ENCODE measurements at places on chromosomes 4 and X.

DNA sequence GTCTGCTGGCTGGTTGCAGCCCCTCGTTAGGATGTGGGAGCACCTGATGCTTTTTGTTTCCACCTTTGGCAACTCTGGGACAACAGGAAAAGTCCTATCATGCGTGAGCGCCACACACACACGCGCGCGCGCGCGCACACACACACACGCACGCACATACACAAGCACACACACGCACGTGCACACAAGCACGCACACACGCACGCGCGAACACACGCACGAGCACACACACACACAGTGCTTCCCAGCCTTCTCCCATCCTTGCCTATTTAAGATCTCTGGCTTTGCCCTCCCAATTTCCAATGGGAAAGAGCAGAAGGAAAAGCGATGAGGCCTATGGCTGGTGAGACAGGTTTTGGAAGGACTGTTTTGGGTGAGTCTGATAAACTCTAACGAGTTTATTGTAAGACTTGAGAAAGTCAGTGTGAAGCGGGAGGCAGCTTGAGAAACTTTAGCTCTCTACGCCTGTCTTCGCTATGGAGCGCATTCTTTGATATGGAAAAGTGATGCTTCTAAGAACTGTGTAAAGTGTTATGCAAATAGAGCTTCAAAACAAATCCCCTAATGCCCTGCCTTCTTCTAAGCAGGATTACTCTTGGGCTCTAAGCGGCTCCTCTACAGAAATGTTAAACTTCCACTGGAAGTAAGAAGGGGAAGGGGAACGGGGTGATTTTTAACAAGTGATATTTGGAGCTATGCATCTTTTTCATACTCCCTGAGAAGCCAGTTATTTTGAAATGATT is 11.8 kb downstream of the SUPT20HL1 start:
- DNase-seq = no peak

GRCh38 chrX:48711162-48711928 is 14.8 kb downstream of the SUV39H1 start:
- no peak for DNase-seq

DNA sequence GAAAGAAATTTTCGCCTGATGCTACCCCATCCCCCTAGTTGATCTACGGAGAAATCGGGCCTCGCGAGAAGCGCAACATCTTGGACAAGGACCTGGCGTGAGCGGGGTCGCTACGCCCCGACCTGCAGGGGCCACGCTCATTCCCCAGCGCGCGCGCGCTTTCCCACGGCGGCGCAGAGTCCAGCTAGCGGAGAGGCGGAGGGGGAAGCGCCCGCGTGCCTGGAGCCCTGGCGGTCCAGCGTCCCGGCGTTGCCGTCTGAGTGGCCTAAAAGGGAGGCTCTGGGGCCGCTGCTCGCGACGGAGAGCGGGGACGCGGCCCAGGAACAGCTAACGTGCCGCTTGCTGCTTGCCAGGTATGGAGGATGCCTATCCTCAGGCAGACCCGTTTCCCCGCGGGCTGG is 6.0 kb upstream of the SOX3 start:
- no peak for DNase-seq

- DNase-seq = no peak
Measured at GRCh38 chr4:141028024-141028529, 105.2 kb downstream of the RNF150 start.

DNA sequence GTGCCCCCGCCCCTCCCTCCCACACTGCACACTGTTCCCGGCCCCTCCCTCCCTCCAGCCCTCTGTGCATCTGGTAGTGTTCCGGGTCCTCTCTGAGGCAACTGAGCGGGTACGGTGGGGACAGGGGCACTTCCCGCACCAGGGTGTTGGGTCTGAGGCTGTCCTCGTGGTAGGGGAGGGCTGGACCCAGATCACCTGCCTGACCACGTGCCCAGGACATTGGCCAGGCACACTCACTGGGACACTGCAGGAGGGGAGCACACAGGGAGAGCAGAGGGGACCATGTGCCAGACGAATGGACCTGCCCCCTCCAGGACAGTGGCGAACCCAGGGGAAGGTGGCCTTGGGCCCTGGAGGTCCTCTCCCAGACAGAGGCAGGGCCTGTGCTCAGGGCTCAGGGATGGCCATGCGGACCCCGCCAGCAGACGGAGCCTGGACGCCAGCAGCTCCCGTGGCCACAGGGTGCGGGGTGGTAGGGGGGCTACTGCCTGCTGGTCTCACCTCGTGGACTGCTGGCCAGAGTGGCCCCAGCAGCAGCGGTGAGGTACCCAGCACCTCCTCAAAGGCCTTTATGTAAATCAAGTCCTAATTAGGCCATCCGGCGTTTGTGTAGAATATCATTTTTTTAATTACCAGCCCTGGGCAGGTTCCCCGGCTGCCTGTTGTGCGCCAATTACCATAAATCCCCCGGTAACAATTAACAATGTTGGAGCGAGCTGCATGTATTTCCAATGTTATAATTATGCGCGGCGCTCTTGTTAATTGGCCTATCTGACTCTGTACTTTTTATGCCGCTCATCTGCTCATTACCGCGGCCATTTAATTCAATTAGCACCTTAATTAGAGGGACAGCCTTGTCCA is 106.9 kb downstream of the FAM53A start:
- no peak for DNase-seq

DNA sequence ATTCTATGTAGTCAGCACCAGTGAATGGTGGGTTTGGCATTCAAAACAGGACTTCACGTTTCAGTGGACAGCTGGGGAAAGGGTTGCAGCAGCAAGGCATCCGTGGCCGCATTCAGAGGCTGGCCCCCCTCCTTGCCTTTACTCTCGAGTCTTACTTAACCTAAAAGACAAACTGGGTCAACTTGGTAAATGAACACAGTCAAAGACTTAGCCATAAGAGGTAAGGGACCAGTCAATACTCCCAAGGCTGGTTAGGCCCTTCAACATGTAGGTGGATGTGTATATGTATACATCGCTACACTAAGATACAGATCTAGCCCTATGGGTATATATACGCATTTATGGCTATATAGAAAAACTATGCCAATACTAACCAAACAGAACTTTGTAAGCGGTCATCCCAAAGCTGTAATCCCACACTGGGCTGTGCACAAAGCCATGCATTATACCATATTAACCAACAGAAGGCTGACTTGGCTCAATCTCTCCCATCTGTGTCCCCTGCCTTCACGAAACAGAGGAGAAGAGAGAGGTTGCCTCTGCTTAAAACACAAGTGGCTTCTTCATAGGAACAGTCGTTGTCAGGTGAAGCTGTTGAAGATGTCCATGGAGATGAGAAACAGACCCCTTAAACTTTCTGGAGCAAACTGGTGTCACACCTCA is 61.9 kb downstream of the TSC22D3 start:
- no peak for DNase-seq

DNA sequence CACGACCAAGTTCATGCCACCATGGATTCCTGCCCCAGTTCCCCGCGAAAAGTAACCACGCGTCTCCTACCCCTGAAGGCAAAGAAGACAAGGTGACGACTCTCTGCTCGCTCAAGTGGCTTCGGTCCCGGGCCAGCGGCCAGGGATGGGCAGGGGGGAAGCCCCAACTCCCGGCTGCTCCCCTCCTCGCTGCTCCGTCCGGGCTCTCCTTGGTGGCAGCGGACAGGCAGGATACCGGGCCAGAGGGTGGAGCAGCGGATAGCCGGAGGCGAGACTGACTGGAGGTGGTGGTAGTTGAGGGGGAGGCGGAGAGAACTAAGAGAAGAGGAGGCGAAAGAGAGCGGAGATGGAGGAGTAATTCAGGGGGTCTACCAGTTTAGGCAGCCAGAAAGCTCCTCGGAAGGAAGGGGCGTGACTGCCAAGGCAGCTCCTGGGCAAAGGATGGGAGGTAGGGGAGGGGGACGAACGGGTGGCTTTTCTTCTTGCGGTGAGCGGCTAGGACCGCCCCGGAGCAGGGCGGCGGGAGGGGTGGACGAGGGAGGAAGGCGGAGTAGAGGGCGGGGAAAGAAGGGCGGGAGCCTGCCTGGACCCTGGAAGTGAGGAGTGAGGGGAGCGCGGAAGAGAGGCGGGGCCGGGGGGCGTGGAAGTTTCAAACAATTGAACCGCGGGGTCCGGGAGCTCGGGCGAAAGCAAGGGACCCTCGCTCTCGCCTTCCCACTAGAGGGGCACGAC is at the start of gene AMOT:
Gene AMOT (minus strand): TSS at position 450 of the 732 bp plus-strand sequence. CDS start 17,705 bp downstream, outside the sequence.
- DNase-seq = no peak

DNA sequence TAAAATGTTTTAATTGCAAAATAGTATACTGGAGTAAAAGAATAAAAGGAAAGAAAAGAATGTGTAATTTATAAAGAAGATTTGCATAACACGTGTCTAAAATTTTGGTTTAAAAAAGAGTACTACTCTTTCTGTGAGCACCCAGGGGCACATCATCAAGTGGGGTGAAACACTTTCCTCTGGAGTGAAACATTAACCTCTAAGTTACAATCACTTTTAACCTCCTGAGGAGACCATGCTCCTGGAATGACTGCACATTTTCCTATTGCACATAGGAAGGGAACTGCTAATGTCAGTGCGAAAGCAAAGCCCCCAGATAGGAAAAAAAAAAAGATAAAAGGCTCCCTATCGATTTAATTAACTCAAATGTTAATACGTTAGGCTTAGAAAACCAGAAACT is 13.3 kb downstream of the VEGFC start:
- no peak for DNase-seq

GRCh38 chrX:136584545-136584944 is 52.5 kb downstream of the VGLL1 start:
- DNase-seq = no peak

DNA sequence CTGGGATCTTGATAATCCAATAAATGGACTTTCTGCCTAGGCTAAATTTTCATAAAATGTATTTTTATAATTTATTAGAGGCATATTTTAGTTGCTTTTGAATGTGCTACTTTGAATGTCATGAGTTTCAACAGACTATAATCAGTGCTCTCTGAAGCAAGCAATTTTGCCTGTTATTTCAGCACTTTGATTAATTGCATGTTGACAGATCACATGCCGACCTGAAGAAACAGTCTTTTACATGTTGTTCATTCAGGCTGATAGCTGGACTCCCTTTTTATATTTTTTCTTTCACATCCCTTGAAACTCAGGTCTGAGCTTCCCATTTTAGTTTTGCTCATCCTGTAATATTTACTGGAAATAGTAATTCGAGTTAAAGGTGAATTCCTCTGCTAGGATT is 341.0 kb downstream of the NAP1L3 start:
- no peak for DNase-seq

GRCh38 chr4:128803783-128804182 is 5.7 kb upstream of the JADE1 start:
- no peak for DNase-seq

DNA sequence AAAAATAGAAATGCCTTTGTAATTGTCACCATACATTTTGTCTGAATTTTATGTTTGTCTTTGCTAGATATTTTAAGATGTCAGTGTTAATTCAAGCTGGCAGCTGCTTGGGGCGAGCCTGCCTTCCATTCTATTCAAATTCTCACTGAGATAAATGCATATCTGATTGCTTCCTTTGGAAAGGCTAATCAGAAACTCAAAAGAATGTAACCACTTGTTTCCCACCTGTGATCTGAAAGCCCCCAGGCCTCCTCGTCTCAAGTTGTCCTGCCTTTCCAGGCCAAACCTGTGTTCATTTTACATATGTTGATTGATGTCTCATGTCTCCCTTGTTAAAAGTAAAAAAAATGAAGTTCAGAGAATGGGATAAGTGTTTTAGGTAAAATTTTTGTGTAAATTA is 318.7 kb upstream of the TECRL start:
- no peak for DNase-seq

GRCh38 chr4:107548211-107548905 is 171.7 kb downstream of the PAPSS1 start:
- DNase-seq = no peak

DNA sequence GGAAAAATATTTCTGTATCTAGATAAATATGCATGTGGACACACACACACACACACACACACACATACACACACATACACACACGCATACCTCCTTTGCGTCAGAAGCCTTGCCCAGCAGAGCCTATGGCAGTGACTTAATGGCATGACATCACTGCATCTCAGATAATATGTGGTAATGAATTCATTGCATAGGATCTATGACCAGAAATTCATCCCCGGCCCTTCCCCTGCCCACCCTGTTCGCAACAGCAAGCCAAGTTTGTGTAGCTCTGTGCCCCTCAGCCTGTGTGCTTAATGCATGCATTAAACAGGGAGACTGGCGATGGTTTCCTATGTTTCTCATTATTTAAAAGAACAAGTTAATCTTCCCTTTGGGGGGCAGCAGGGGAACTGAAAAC is 120.7 kb downstream of the NKX6-1 start:
- DNase-seq = no peak

- DNase-seq = no peak
Measured at GRCh38 chrX:45850197-45850774, 649.6 kb upstream of the DIPK2B start.

Data from vagina (tissue), 2 donors.